ENCODE measurements at places on chromosomes 7 and 10. TPM values are rescaled to one million over a fixed set of nuclear protein-coding genes. Genes with fewer than 3 reads are reported as not detected.

DNA sequence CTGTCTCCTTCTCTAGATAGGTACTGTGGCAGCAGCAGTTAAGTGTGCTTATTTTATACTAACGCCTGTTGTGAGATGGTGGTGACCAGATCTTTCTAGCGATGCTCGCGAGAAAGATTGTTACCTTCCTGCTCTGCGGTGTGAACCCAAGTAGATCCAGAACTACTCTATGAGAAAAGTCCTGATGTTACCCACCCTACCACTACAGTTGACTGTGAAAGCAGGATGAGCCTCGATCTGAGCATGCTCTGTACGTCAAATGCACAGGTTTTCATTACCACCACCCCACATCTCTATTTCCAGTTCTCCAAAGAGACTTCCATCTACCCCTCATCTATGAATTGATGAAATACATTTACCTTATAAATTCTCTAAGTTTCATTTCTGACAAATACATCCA lies 64.6 kb upstream of the KCTD7 start:
- H3K4me3 ChIP-seq = no peak overlapping the region
- no peaks in the 10 kb centered on the region for H3K4me1 ChIP-seq
- no peak for DNase-seq

POLR2J2 gene
- 4.4 TPM for polyA plus RNA-seq

GRCh38 chr10:2431961-2432360 lies 635.4 kb upstream of the PFKP start:
- no peaks in the 10 kb centered on the region for H3K4me1 ChIP-seq
- no peak overlapping the region for H3K27ac ChIP-seq
- no peak for DNase-seq
- H3K27me3 ChIP-seq = no peaks in the 10 kb centered on the region
- no peak overlapping the region for H3K4me3 ChIP-seq
- no peaks in the 10 kb centered on the region for H3K36me3 ChIP-seq

OIT3 gene
- polyA plus RNA-seq = not detected

GRCh38 chr10:2760736-2761135 lies 306.6 kb upstream of the PFKP start:
- H3K36me3 ChIP-seq = no peaks in the 10 kb centered on the region
- no peaks in the 10 kb centered on the region for H3K27me3 ChIP-seq
- H3K27ac ChIP-seq = no peak overlapping the region
- DNase-seq = no peak

GOLGA7B gene
- polyA plus RNA-seq = 0.41 TPM

AKR1D1 gene
- not detected for polyA plus RNA-seq

PANK1 gene
- 4.8 TPM for polyA plus RNA-seq

GFRA1 gene
- polyA plus RNA-seq = under 0.01 TPM

DNA sequence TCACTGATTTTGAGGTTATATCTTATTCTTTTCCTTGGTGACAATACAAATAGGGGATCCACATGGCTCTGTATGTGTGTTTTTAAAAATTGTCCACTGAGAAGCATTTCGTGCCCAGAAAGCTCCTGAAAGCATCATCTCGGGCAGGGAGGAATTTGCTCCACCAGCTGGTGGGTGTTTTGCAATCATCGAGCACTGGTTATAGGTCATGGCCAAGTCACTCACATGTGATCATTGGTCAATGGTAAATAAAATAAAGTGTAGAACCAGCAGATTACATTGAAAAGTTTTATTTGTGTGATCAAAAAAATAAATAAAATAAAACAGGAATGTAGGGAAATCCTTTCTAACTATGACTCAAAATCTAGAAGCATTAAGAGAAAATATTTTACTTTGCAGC lies 23.0 kb upstream of the SNX13 start:
- no peak overlapping the region for H3K27ac ChIP-seq
- no peak for DNase-seq
- H3K36me3 ChIP-seq = no peaks in the 10 kb centered on the region
- no peaks in the 10 kb centered on the region for H3K4me1 ChIP-seq
- H3K4me3 ChIP-seq = no peak overlapping the region

OPALIN gene
- polyA plus RNA-seq = not detected

DNA sequence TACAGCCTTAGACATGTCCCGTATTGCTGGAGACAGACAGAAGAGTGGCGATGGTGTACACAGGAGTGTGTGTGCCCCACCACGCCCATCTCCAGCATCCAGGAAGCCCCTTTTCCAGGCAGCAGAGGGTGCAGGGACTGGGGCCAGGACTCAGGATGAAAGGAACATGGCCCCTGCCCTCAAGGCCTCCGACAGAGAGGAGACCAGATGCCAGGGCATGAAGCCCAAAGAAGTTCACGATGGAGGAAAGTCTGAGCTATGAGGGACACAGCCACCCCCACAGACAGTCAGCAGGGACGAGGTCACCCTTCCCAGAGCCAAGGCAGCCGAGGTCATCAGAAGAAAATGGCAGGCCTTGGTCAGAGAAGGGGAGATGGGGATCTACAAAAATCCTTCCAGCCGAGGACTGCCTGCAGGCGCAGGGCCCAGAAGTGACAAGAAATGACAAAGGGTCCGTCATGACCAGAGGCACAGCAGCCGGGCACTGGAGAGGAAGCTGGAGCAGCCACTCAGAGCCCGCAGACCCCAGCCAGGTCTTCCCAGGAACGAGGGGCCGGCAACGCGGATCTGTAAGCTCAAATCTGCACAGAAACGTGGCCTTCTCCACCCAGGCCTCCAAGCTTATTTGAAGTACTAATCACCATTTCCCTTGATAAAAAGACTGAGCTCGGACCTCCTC lies 78.7 kb upstream of the PPP2R2D start:
- DNase-seq = no peak
- no peaks in the 10 kb centered on the region for H3K4me1 ChIP-seq
- no peaks in the 10 kb centered on the region for H3K36me3 ChIP-seq
- H3K27ac ChIP-seq = no peak overlapping the region
- H3K4me3 ChIP-seq = no peak overlapping the region

DNA sequence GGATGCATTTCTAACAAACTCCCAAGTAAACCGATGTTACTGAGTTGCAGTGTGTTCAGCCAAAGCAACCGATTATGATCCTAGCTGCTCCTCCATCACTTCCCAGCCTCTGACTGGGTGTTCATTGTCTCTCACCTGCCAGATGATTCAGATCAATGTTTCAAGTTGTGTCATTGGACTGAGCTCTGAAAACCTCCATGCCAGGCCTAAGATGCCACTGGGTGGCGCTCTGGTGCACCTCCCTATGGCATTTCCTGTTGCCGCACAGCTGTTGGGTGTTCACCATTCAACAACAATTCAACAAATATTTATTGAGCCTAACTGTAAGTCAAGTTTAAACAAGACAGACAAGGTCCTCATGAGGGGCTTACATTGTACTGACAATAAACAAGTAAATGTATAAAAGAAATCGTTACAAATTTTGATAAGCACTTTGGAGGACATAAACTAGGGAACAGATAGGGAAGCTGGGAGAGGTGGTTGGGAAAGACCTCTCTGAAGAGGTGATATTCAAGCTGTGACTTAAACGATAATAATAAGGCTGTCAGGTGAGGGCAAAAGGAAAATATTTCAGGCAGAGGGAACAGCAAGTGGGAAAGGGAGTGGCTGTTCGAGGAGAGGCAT lies 22.8 kb downstream of the RGR start:
- H3K36me3 ChIP-seq = no peaks in the 10 kb centered on the region
- DNase-seq = no peak
- no peak overlapping the region for H3K27ac ChIP-seq
- H3K4me1 ChIP-seq = no peaks in the 10 kb centered on the region
- no peaks in the 10 kb centered on the region for H3K27me3 ChIP-seq

- no peaks in the 10 kb centered on the region for H3K27me3 ChIP-seq
- H3K4me1 ChIP-seq = no peaks in the 10 kb centered on the region
- no peak overlapping the region for H3K27ac ChIP-seq
- DNase-seq = no peak
- H3K4me3 ChIP-seq = no peak overlapping the region
- no peaks in the 10 kb centered on the region for H3K36me3 ChIP-seq
Observed at GRCh38 chr10:133590970-133591359, 25.6 kb upstream of the SYCE1 start.
